ENCODE measurements at places on chromosomes 1 and 21.

GRCh38 chr1:7940745-7941436 lies at the start of gene TNFRSF9:
Gene TNFRSF9, minus strand, starts transcription at chr1:7940839. Its CDS starts 845 bp downstream, at chr1:7939994.
- peak; percentile 44 for DNase-seq

DNA sequence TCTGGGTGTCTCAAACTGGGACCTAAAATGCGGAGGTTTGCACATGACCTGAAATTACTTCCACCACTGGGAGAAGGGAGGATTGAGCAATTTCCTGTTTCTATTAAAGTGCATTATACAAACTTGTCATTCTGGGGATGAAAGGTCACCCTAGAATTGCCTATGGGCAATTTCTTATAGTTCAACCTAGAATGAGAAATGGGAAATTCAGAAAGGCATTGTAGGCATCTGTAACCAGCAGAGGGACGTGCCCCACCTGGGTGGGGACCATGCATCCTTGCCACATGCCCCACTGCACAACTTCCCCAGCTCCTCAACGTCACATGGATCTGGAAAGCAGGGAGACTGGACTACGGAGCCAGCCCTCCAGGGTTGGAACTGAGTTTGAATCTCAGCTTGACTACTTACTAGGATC lies 47.0 kb downstream of the MRPL39 start:
- no peak for DNase-seq

- DNase-seq, result no peak
Observed at GRCh38 chr1:191261111-191261510, 783.4 kb upstream of the BRINP3 start.

- no peak for DNase-seq
Observed at GRCh38 chr1:230591678-230592077, 50.6 kb upstream of the COG2 start.

DNA sequence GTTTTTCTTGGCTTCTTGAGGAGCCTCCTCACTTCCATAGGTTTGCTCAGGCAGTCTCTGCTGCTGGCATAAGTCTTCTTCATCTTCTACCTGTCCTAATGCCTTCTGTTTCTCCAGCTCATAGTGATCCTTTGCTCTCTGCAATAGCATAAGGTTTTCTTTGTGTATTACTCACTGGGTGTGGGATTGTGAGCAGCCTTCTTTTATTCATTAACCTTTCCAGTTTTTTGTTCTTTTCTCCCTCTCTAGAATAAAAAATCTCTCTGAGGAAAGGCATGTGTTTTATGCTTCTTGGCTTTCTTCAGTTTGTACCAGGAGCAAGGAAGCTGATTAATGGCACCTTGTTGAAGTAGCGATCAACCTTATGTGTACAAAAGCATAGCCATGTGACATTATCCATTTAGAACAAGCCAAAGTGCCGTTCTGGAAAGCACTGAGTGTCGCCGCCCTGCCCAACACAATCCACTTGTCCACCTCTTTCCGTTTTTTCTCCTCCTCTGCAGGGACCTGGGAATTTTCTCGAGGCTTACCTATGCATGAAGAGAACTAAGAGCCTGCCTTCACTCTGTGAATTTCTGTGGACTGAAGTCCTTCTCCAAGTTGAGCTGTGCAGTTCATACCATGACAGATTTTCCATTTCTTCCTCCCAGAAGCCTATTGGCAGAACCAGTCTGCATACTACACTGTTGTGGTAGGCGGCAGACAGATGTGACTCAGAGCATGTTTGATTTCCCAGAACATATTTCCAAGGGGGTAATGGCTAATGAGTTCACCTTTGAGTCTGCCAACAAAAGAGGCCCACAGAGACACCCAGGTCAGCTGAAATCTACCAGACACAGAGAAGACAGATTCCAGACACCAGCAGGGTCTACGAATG lies 39.0 kb downstream of the DPT start:
- no peak for DNase-seq

DNA sequence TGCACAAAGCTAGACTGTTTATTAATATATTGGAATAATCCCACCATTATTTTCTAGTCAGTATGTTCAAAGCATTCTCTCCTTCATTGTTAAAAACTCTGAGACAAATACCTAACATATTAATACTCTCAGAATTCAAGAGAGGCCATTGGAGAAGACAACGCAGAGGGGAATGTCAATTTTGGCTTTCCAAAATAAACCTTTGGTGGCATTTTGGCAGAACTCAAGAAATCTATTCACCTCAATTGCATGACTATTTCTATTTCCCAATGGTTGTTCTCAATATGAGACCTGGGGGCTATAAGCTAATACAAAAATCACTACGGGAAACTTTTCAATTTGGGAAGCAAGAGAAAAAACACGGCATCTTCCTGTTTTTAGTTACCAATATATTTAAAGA lies 58.5 kb downstream of the RUSC1 start:
- DNase-seq, result no peak

- no peak for DNase-seq
Observed at GRCh38 chr21:44349847-44350772, 3.3 kb upstream of the TRPM2 start.

- DNase-seq, result no peak
Observed at GRCh38 chr1:228225740-228226139, 17.9 kb downstream of the OBSCN start.

- DNase-seq, result no peak
Observed at GRCh38 chr1:81158592-81158991, 642.1 kb upstream of the ADGRL2 start.

DNA sequence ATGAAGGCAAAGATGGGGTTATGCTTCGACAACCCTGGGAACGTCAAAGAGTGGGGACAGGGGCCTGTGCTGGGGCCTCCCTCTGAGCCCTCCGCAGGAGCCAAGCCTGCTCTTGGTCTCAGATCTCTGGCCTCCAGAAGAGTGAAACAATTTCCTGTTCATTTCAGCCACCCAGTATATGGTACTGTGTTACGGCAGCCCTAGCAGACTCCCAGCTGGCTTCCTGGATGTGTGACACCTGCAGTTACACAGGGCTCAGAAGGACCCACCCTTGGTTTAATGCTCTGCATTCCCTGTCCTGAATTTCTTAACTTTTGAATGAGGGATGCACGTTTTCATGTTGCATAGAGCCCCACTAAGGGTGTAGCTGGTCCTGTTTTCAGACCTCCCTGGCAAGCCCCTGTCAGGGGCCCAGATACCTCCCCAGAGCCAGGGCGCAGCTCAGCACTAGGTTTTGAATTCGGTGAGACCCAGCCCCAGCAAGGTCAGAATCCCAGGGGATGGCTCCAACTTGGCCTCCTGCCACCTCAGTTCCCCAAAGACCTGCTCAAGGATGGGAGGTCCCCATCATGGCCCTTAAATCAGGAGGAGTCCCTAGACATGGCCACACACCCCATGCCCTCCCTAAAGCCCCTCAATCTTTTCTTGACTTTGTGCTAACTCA lies 79.0 kb upstream of the IFFO2 start:
- DNase-seq, result no peak

DNA sequence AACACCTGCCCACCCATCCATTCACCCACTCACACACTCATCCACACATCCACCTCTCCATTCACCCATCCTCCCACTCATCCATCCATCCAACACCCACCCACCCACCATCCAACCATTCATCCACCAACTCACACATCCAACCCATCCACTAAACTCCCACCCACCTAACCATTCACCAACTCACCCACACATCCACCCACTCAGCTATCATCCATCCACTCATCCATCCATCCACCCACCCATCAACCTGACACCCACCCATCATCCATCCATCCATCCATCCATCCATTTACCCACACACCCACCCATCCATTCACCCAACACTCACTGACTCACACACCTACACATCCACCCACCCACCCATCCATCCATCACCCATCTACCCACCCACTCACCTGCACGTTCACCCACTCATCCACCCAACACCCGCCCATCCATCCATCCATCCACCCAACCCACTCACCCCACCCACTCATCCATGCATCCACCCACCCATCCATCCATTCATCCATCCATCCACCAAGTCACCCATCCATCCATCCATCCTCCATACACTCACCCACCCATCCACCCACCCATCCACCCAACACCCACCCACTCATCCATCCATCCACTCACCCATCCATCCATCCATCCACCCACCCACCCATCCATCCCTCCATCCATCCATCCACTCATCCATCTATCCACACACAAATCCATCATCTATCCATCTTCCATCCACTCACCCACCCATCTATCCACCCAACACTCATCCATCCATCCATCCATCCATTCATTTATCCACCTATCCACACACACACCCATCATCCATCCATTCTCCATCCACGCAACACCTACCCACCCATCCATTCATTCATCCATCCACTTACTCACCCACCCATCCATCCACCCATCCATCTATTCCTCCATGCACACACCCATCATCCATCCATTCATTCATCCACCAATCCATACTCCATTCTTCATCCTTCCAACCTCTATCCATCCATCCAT lies 17.4 kb upstream of the PRDM16 start:
- DNase-seq, result no peak

GRCh38 chr21:36347962-36348328 lies 27.9 kb downstream of the MORC3 start:
- no peak for DNase-seq

DNA sequence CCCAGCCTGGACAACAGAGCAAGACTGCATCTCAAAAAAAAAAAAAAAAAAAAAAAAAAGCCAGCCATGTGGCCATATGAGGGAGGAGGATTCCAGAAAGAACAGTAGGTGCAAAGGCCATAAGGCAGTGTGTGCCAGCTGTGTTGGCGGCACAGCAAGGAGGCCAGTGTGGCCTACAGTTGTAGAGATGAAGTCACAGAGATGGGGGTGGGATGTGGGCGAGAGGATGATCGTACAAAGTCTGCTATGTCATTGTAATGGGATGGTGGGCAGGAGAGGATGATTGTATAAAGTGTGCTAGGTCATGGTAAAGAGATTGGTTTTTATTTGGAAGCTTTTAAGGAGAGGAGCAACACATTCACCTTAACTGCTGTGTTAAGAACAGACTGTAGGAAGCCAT lies 9.8 kb upstream of the CR1 start:
- no peak for DNase-seq

- DNase-seq, result no peak
Observed at GRCh38 chr21:45449658-45450422, 44.9 kb downstream of the COL18A1 start.

- no peak for DNase-seq
Observed at GRCh38 chr1:109573785-109574184, 25.4 kb downstream of the GNAI3 start.

GRCh38 chr1:53685272-53686051 lies 53.5 kb downstream of the GLIS1 start:
- DNase-seq, result no peak
